ENCODE measurements at places on chromosomes 1 and 21. TPM values are rescaled to one million over a fixed set of nuclear protein-coding genes. Genes with fewer than 3 reads are reported as not detected.

- H3K36me3 ChIP-seq = no peaks in the 10 kb centered on the region
- no peak overlapping the region for H3K4me3 ChIP-seq
- H3K27me3 ChIP-seq = no peaks in the 10 kb centered on the region
- no peaks in the 10 kb centered on the region for H3K4me1 ChIP-seq
- no peak overlapping the region for H3K27ac ChIP-seq
Measured at GRCh38 chr1:217393896-217394295, 237.0 kb downstream of the GPATCH2 start.

GRCh38 chr1:232428786-232429530 is 201.0 kb downstream of the SIPA1L2 start:
- H3K27me3 ChIP-seq = peaks cover under 1% of the 10 kb centered on the region
- H3K4me3 ChIP-seq = no peak overlapping the region
- DNase-seq = no peak
- no peaks in the 10 kb centered on the region for H3K36me3 ChIP-seq
- H3K4me1 ChIP-seq = no peaks in the 10 kb centered on the region

DNA sequence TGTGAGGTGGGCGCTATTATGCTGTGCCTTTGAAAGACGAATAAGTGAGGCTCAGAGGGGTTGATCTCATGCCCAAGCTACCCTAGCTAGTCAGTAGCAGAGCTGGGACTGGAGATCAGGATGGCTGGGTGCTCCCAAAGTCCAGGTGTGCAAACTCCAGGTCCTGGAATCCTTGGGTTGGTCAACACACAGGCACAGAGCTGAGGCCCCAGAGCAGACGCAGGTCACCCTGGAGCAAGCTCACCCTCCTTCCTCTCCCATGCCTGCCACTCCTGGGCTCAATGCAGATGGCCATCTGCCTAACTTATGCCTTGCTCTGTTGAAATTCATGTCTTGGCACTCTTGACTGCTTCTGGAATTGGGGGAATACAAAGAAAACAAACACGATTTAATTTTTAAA is 587.2 kb downstream of the PTPRU start:
- H3K27ac ChIP-seq = no peak overlapping the region
- no peaks in the 10 kb centered on the region for H3K4me1 ChIP-seq
- no peak overlapping the region for H3K4me3 ChIP-seq
- DNase-seq = no peak
- H3K27me3 ChIP-seq = peaks cover 14% of the 10 kb centered on the region

DNA sequence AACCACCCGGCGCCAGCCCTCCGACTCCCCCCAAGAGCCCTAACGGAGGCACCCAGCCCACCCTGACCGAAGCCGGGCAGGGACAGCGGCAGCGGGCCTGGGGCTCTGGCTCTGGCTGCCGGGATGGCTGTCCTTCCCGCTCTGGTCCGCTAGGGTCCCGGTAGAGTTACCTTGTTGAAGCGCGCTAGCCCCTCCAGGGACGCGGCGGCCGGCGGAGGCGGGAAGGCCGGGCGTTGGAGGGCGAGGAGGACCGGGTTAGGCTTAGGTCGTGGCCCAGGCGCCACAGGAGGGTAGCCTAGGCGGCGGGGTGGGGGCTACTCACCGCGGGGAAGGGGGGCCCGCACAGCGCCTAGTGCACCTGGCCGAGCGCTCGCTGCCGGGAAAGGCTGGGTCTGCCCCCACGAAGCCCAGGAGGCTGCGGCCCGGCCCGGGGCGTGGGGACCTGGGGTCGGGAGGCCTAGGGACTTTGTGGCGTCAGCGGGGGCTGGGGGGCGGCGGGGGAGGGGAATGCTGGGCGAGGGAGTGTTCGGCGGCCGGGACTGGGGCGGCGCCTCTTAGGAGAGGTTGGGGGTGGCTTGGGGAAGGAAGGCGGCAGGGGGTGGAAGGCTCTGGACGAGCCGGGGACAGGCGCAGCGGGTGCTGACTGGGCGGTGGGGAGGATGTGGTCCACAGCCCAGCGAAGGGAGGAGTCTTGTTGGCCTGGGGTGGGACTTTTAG is at the start of gene TRIM17:
Gene TRIM17, minus strand, starts transcription at position 645 of the 717 bp plus-strand sequence. CDS start 1,789 bp downstream, outside the sequence.
- H3K4me1 ChIP-seq = peaks cover 25% of the 10 kb centered on the region
- H3K27me3 ChIP-seq = peaks cover 17% of the 10 kb centered on the region
- peak; percentile 60 for DNase-seq
- no peaks in the 10 kb centered on the region for H3K36me3 ChIP-seq
- H3K4me3 ChIP-seq = peak within 1 kb of the TSS; percentile 94

GRCh38 chr1:50827546-50827945 is 132.5 kb downstream of the FAF1 start:
- H3K4me1 ChIP-seq = no peaks in the 10 kb centered on the region
- peaks cover 5% of the 10 kb centered on the region for H3K36me3 ChIP-seq

GRCh38 chr1:95561346-95561745 is 327.3 kb downstream of the RWDD3 start:
- H3K27me3 ChIP-seq = no peaks in the 10 kb centered on the region
- H3K4me3 ChIP-seq = no peak overlapping the region
- no peak overlapping the region for H3K27ac ChIP-seq
- H3K36me3 ChIP-seq = no peaks in the 10 kb centered on the region
- no peaks in the 10 kb centered on the region for H3K4me1 ChIP-seq

DNA sequence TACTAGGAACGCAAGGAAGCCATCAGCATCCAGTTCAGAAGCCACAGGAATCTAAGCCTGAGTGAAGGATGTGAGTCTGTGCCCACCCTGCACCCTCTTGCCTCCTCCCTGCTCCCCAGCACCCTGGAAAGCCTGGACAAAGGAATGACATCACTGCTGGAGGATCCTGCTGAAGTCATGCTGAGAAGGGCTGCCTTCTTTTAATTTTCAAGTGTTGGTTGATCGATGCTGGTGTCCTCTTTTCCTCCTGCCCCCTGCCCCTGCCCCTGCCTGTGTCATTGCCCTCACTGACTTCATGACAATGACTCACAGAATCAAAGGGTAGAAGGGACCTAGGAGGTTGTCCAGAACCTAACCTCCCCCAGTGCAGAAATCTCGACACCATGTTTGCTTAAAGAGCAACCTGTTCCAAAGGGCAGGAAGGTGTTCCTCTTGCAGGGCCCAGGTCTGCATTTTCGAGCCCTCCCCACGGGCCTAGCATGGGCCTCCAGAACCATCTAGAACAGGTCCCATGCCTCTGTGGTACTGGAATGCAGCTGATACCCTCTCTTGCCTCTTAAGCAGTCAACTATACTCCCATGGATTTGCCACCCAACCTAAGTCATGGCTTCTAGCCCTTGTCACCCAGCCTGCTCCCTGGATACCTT is 9.6 kb downstream of the DHRS3 start:
- no peak for DNase-seq
- no peaks in the 10 kb centered on the region for H3K27me3 ChIP-seq
- no peak overlapping the region for H3K4me3 ChIP-seq
- no peak overlapping the region for H3K27ac ChIP-seq

- H3K4me1 ChIP-seq = no peaks in the 10 kb centered on the region
- H3K4me3 ChIP-seq = no peak overlapping the region
- DNase-seq = no peak
Measured at GRCh38 chr1:17370618-17371017, 1.4 kb upstream of the PADI6 start.

GRCh38 chr21:42160765-42161164 is 58.2 kb upstream of the ABCG1 start:
- no peaks in the 10 kb centered on the region for H3K27me3 ChIP-seq
- no peak overlapping the region for H3K27ac ChIP-seq
- no peak for DNase-seq
- peaks cover 37% of the 10 kb centered on the region for H3K4me1 ChIP-seq

- no peak for DNase-seq
- no peak overlapping the region for H3K27ac ChIP-seq
- H3K4me3 ChIP-seq = no peak overlapping the region
- H3K27me3 ChIP-seq = no peaks in the 10 kb centered on the region
Measured at GRCh38 chr1:84223751-84224432, 77.6 kb upstream of the SAMD13 start.

DNA sequence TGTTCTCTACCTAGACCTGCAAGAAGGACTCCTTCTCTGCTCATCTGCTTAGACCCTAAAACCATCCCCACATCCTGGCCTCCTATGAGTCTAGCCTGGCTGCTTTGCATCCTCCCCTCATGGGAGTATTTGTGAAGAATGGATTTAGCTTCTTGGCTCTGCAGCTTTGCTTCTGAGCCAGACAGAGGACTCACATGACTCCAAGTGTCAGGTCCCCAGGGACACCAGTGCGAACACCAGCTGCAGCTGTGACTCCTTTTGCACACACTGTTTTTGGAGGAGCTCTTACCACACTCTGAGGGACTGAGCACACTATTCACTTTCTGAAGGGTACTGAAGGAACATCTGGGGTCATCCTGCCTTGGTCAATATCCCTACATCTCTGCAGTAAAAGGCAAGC is 131.8 kb upstream of the SGIP1 start:
- no peak overlapping the region for H3K27ac ChIP-seq
- no peaks in the 10 kb centered on the region for H3K27me3 ChIP-seq
- peaks cover 2% of the 10 kb centered on the region for H3K36me3 ChIP-seq
- H3K4me1 ChIP-seq = peaks cover 58% of the 10 kb centered on the region
- DNase-seq = no peak

- no peak overlapping the region for H3K4me3 ChIP-seq
- DNase-seq = no peak
- H3K4me1 ChIP-seq = no peaks in the 10 kb centered on the region
- H3K27ac ChIP-seq = no peak overlapping the region
- H3K27me3 ChIP-seq = no peaks in the 10 kb centered on the region
Measured at GRCh38 chr1:8911416-8912309, 33.2 kb upstream of the ENO1 start.

DNA sequence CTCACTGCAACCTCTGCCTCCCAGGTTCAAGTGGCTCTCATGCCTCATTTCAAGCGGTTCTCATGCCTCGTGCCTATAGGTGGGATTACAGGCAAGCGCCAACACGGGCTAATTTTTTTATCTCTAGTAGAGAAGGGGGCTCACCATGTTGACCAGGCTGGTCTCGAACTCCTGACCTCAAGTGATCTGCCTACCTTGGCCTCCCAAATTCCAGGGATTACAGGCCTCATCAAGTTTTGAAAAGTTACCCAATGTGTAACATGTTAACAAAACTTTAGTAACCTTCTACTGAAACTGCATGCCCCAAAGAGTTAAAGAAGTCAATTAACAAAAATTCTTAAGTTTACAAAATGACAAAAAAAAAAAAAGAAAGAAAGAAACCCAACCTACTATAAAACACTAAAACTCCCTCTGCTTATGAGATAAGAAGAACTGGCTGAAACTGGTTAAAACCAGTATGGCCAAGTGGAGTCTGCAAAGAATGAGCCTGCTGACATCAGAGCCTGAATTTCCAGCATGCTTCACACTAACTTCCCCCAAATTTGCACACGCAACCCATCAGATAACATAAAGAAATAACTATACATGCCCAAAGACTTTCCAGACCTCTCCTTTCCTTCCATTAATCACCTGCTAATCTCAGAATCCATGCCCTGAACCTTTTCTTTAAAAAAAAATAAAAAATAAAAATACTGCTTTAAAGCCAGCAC is 25.5 kb upstream of the PSMG1 start:
- peaks cover 25% of the 10 kb centered on the region for H3K4me1 ChIP-seq
- no peak for DNase-seq
- H3K4me3 ChIP-seq = no peak overlapping the region
- peaks cover 7% of the 10 kb centered on the region for H3K36me3 ChIP-seq
- H3K27ac ChIP-seq = peak overlapping the region; percentile 71

DNA sequence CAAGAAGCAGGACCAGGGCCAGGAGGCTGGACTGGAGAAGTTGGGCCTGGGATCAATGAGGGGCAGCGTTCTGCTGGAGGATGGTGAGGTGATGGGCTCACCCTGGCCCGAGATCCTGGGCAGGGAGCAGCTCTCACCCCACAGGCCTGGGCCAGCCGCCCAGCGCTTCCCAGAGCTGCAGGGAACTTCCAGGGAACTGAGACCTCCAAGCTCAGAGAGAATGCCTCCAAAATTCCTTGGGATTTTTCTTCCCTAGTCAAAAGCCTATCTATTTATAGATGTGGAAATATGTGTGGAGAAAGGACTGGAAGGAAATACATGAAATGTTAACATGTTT is 121.2 kb downstream of the SPSB1 start:
- H3K36me3 ChIP-seq = peaks cover 5% of the 10 kb centered on the region
- peak overlapping the region; percentile 71 for H3K4me3 ChIP-seq
- H3K27ac ChIP-seq = no peak overlapping the region

GRCh38 chr1:161367684-161368400 is at the start of gene CFAP126:
Gene CFAP126, minus strand, starts transcription at chr1:161367876. Its CDS starts 8 bp downstream, at chr1:161367868.
- H3K36me3 ChIP-seq = peaks cover 7% of the 10 kb centered on the region
- H3K27ac ChIP-seq = peak within 1 kb of the TSS; percentile 23
- no peak within 1 kb of the TSS for H3K4me3 ChIP-seq
- H3K27me3 ChIP-seq = no peaks in the 10 kb centered on the region
- peak; percentile 38 for DNase-seq

GRCh38 chr1:41510531-41511238 is 26.2 kb upstream of the EDN2 start:
- H3K27ac ChIP-seq = no peak overlapping the region
- no peaks in the 10 kb centered on the region for H3K27me3 ChIP-seq
- no peaks in the 10 kb centered on the region for H3K4me1 ChIP-seq
- H3K36me3 ChIP-seq = peaks cover 12% of the 10 kb centered on the region
- DNase-seq = no peak

- H3K36me3 ChIP-seq = no peaks in the 10 kb centered on the region
- H3K4me1 ChIP-seq = peaks cover 14% of the 10 kb centered on the region
Measured at GRCh38 chr1:186829686-186830587, 1.2 kb downstream of the PLA2G4A start.

GRCh38 chr1:21537511-21537931 is 28.3 kb downstream of the ALPL start:
- no peaks in the 10 kb centered on the region for H3K36me3 ChIP-seq
- H3K27ac ChIP-seq = no peak overlapping the region
- no peak overlapping the region for H3K4me3 ChIP-seq

DNA sequence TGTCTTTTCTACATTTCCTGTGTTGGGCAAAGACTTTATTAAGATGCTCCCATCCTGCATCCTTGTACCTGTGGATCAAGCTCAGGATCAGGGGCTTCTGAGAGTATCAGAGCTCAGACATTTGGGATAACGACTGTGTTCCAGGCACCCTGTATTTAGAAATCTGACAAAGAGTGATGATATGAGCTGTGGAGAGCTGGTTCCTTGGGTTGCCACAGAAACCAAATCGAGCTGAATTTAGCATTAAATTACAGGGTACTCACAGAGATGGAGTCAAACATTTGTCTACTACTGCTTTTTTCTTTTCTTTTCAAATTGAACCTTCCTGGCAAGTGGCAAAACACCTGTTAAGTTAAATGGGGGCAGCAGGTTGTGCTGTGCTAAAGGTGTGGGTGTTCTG is 110.6 kb downstream of the XCL2 start:
- H3K27ac ChIP-seq = no peak overlapping the region
- no peaks in the 10 kb centered on the region for H3K36me3 ChIP-seq
- no peak overlapping the region for H3K4me3 ChIP-seq
- DNase-seq = no peak

GRCh38 chr1:228828151-228828550 is 92.9 kb downstream of the RHOU start:
- H3K4me3 ChIP-seq = no peak overlapping the region
- H3K36me3 ChIP-seq = no peaks in the 10 kb centered on the region
- no peak overlapping the region for H3K27ac ChIP-seq
- H3K27me3 ChIP-seq = no peaks in the 10 kb centered on the region
- peaks cover 47% of the 10 kb centered on the region for H3K4me1 ChIP-seq

DNAJC28 gene
- total RNA-seq = 1.00 TPM

STXBP3 gene
- total RNA-seq = 45.5 TPM

KRTAP11-1 gene
- not detected for total RNA-seq

NUP210L gene
- total RNA-seq = 0.14 TPM

UBXN10 gene
- total RNA-seq = 0.93 TPM

IGFN1 gene
- total RNA-seq = 0.02 TPM

TEDDM1 gene
- total RNA-seq = not detected

AGMAT gene
- 8.5 TPM for total RNA-seq

ANKRD34A gene
- total RNA-seq = 2.6 TPM

HCN3 gene
- total RNA-seq = 3.6 TPM

RAB3B gene
- total RNA-seq = 0.12 TPM

KCNJ9 gene
- total RNA-seq = not detected

Data from activated T-cell treated with anti-CD3 and anti-CD28 coated beads, Interleukin-2, amount 50 U/mL, for 72 hours (primary cell).